ENCODE measurements at places on chromosomes 7 and 10.

GRCh38 chr10:5040781-5041470 is 37.3 kb upstream of the AKR1C2 start:
- no peak for DNase-seq

DNA sequence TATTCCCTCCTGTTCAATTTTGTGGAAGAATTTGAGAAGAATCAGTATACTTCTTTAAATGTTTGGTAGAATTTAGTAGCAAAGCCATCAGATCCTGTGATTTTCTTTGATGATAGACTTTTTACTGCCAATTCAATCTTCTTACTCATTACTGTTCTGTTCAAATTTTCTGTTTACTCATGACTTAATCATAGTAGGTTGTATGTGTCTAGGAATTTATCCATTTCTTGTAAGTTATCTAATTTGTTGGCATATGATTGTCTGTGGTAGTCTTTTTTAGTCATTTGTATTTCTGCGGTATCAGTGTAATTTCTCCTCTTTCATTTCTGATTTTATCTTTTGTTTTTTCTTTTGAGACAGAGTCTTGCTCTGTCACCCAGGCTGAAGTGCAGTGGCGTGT is 87.4 kb downstream of the CCDC3 start:
- DNase-seq: no peak

- no peak for DNase-seq
Measured at GRCh38 chr7:48822138-48822537, 102.2 kb upstream of the CDC14C start.

DNA sequence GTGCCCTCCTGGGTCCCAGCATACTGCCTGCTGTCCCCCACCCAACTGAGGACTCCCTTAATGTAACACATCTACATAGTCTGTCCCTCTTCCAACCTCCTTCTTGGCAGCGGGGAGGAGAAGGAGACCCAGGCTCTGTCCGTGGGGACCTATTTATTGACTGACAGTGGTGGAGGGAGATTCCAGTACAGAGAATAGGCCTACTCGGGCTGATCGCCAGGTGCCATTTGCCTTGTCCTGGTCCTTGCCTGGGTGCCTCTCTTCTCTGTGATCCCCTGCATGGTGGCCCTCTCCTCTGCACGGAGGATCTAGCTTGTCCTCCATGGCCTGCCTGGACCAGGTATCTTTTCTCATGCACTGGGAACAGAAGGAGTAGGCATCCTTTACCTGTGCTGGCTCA is 17.0 kb downstream of the GHRHR start:
- DNase-seq: no peak

DNA sequence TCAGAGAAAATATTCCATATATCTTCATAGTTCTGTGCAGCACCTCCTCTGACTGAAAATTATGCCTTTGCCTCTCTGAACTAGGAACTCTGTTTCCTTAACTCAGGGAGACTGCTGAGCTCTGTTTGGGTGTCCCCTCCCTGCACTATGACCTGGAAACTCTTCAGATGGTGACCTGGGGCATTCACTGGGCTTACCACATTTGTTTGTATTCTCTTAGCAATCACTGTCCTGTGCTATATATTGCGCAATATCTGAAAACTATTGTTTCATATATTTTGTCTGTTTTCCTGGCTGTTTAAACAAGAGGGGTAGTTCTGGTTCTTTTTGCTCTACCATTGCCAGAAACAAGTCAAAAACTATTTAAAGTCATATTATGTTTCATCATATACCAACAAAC is 181.8 kb upstream of the KIAA1217 start:
- no peak for DNase-seq

GRCh38 chr10:60849217-60849616 is 70.9 kb downstream of the CDK1 start:
- no peak for DNase-seq

- peak; percentile 93 for DNase-seq
Measured at GRCh38 chr7:36115448-36116321, 37.4 kb upstream of the EEPD1 start.

- no peak for DNase-seq
Measured at GRCh38 chr7:84452618-84453017, 258.0 kb upstream of the SEMA3A start.

DNA sequence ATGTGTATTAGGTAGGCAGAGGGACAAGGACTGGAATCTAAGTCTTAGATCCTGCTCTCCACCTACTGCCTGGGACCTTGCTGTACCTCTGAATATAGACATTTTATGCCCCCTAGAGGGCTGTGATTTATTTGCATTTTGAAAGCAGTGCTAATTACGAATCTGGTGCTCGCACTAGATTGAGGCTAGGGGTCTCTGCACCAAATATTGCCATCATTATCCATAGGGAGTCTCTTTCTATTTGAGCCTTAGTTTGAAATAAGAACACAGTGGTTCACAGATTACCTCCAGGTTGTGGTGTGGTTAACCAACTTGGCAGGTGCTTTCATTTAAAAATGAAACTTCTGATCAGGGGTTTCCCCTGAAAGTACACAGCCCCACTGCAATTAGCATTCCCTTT is 41.8 kb downstream of the CNNM1 start:
- peak; percentile 36 for DNase-seq

- DNase-seq: no peak
Measured at GRCh38 chr7:23472956-23473843, 2.9 kb upstream of the IGF2BP3 start.

GRCh38 chr10:117563780-117564179 is 21.2 kb downstream of the EMX2 start:
- DNase-seq: no peak

All from GM03348 (cell line).